ENCODE measurements at places on chromosomes 3 and 15.

GRCh38 chr15:58040150-58040549, 25.4 kb downstream of the ALDH1A2 start:
- no peak for DNase-seq

DNA sequence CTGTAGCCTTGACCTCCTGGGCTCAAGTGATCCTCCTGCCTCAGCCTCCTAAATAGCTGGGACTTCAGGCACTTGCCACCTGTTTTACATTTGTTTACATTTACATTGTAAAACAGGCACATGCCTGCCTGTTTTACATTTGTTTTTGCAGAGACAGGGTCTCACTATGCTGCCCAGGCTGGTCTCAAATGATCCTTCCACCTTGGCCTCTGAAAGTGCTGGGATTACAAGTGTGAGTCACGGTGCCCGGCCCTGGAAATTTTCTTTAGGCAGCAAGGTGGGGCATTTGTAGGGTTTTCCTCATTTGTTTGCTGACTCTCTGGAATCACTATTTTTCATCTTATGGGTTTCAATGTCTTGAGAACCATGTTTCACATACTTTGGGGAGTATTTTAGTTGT, 25.0 kb downstream of the PIF1 start:
- DNase-seq, result no peak

GRCh38 chr15:56672721-56673120, 60.6 kb downstream of the ZNF280D start:
- no peak for DNase-seq

DNA sequence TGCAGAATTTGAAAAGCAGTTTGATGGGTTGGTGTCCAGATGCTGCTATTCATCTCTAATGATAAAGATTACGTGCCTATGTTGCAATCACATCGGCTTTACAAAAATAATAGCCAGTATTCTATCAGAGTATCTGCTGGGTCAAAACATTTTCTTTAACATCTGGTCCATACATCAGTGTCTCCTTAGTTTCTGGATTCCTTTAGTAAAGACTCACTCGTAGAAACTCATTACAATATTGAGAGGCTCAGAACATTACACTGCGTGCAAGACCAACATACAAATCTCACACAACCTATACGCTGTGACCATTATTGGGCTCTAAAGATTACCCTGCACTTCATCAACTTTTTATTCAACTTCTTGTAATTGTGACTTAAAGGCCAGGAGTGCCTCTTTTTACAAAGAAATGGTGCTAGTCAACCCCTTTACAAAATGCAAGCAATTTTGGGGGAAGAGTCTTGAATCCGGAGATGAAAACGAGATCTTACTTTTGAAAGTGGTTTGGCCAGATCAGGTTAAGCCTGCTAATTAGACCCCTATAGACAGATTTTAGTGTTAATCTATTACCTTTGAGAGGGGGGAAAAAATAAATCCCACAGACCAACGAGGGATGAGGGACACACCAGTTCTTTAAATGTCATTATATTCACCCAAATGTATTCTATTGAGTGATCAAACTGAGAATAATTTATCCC, 2.9 kb downstream of the TRA2B start:
- DNase-seq, result no peak

DNA sequence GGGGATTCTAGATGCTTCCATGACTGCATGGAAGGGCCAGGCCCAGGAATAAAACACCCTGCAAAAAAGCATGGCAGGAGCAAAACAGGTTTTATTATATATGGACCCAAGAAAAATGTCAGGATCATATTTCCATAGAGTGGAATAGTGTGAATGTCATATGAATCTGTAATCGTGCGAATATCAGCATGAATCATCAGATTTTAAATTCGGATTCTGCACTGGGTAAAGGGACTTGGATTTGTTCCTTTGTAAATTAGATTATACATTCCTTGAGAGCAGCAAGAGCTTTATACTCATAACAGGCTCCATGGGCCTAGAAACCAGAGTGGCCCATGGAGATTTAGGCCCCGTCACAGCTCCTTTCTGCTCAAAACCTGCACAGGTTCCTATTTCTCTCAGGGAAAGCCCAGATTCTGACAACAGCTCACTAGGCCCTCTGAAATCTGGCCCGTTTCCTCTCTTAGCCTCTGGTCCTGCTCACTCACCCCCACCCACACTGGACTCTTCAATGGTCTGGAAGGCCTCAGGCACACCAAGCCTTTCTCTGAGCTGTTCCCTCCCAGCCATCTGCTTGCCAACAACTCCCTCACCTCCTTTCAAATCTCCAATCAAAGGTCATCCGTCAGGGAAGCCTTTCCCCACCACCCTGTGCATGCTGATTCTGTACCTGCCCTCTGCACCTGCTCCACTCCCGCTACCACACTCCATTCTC, 76.0 kb downstream of the FEM1B start:
- no peak for DNase-seq

- no peak for DNase-seq
Measured at GRCh38 chr3:184290331-184290730, 8.7 kb upstream of the PSMD2 start.

DNA sequence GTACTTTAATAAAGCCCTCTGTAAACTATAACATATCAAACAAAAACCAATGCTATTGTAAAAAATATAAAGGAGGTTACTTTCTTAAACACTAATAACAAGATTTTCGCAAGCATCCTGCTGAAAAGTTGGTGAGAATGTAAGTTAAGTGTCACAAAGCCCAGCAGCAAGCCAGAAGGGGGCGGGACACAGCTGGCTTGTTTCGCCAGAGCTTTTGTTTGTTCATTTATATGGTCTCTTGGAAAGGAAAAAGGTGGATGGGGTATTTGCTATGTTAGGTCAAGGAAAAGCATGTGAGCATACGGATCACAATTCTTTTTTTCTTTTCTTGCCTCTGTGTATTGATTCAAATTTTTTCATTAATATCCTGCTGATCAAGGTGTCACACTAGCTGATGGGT, 59.9 kb downstream of the HACD2 start:
- no peak for DNase-seq

DNA sequence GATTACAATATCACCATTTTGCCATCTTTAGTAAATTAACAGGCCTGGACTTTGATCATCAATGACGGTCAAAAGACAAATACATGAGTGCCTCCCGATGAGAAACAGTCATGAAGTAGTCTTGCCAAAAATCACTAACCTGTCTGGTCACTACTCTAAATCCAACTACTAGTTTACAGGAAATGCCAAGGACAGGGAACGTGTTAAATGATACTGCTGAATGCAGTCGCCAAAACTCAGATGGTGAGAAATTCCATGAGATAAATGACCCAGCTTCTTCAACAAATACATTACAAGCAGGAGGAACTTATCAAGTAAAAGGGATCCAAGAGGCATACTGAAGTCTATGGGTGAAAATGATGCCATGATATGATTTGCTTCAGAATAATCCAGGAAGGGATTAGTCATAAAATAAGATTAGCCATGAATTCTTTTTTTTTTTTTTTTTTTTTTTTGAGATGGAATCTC, 35.8 kb upstream of the ATP13A3 start:
- DNase-seq, result no peak

DNA sequence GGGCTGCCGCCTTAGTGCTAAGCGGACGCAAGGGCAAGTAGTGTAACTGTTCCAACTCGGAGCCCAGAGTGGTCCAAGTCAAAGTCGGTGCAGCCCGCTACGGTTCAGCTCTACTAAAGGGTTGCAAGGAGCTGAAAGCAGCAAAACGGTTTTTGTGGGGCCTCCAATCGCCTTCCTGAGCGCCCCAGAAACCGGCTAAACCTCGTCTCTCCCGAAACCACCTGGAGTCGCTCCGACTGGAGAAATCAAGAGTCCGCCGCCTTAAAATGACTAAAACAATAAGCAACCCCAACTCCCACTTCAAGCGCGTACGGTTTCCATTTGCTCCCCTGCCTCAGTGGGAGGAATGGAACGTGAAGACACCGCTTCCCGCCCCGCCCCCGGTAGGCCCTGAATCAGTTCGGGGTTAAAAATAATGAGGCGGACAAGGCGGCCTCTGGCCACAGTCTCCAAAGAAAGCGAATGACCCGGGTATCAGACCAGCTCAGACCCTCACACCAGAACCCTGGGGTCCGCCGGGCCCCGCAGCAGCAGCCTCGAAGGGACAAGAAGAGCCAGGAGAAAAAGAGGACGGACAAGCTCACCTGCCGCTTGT, 401 bp downstream of the SEC11A start:
- DNase-seq, result no peak

DNA sequence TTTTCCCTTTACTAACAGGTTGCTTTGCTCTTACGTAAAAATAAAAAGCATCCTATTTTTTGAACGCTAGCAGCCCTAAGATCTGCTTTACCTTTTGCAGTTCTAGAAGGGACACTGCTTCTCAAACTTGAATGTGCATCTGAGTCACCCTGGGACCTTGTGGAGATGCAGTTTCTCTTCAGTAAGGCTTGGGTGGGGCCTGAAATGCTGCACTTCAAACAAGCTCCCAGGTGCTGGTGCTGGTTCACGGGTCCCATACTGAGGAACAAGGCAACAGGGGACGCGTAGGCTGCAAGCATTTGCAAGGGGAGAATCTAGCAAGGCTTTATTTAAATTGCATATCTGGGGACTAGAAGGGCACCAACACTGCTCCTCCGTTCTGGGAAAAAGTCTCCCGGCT, 30.0 kb downstream of the MB21D2 start:
- DNase-seq, result no peak

- no peak for DNase-seq
Measured at GRCh38 chr3:160400702-160401150, 1.3 kb downstream of the SMC4 start.

DNA sequence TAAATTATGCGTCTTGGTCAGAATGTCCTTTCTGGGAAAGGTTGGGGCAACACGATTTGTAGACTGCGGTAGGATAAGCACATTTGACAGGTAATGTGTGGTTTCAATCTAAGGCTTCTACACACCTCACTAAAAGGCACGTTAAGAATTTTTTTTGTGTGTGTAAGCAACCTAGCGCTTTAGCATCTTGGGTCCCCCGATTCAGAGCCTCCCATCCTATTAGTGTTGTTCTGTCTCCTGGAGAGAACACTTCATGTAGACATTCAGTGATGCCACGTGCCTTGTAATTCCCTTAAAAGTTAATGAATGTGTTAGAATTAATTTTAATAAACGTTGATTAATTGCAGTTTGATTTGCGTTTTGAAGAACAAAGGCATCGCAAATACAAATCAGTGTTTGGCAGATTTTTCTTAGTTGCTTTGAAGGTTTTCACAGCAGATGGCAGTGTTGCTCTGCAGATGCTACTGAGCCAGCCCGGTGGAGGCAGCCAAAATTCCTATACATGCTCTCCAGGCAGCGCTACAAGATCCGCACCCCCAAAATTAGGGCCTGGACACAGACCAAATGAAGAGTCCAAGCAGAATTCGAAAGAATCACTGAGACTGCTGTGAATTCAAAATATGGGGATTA, 63.5 kb downstream of the OTOL1 start:
- no peak for DNase-seq

- no peak for DNase-seq
Measured at GRCh38 chr3:60096403-60096802, 1046.6 kb upstream of the CFAP20DC start.

- DNase-seq, result no peak
Measured at GRCh38 chr3:14320219-14320618, 82.2 kb upstream of the SLC6A6 start.

- no peak for DNase-seq
Measured at GRCh38 chr15:32866454-32867312, 148.9 kb downstream of the GREM1 start.

- no peak for DNase-seq
Measured at GRCh38 chr3:184485241-184485640, 76.3 kb upstream of the EPHB3 start.

DNA sequence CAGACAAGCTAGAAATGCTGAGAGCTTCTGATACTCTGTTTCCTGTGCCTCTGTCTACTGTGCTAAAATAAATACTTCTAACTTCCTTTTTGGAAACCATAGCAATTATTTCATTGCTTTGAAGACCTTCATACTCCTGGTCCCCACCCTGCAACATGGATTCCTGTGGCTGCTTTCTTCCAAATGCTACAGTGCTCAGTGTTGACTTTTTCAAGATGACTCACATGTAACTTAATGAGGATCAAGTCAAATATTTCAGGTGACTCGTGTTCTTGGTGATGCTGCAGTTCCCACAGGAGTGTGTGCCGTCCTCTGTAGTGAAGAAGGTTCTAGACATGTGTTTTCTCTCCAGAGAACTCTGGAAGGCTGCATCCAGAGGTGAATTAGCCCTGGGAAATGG, 288.6 kb downstream of the CLSTN2 start:
- DNase-seq, result no peak

- no peak for DNase-seq
Measured at GRCh38 chr3:17243621-17244020, 358.9 kb downstream of the PLCL2 start.

GRCh38 chr3:12869035-12869621, 27.8 kb upstream of the RPL32 start:
- no peak for DNase-seq

GRCh38 chr3:163547014-163547685, 1531.1 kb downstream of the SI start:
- DNase-seq, result no peak

- DNase-seq, result no peak
Measured at GRCh38 chr3:64871834-64872249, 184.0 kb upstream of the ADAMTS9 start.

DNA sequence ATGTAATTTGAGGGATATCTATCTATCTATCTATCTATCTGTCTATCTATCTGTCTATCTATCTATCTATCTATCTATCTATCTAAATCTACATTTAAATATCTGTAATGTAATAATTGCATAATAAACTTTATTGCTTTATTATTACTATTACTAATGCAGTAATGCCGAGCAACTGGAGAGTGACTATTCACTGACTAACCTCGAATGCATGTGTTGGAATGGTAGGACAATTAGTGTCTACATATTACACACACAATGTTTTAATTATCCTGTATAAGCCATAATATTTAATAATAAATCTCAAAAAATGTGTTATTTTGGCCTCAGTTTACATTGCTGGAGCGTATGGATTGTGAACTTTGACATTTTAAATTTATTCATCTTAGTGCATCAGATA, 25.2 kb upstream of the CNTN3 start:
- no peak for DNase-seq

- no peak for DNase-seq
Measured at GRCh38 chr3:33900809-33901505, 102.5 kb downstream of the PDCD6IP start.

GRCh38 chr15:95994418-95994817, 336.1 kb upstream of the NR2F2 start:
- no peak for DNase-seq

GRCh38 chr3:102346897-102347296, 87.9 kb upstream of the ZPLD1 start:
- DNase-seq, result no peak

DNA sequence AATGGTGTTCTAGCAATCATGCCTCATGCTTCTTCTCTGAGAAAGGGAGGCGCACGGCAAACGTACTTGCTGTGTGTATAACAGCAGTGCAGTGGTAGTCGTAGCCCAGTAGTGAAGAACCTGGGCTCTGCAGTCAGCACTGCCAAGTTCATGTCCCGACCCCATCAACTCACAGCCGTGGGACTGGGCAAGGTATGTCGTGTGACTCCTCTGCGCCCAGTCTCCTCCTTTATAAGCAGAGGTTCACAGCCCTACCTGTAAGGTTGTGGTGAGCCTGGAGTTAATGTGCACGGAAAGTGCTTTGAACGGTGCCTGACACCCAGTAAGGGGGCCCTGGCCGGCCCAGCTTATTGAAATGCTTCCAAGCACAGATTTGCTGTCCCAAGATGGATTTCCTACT, 26.6 kb downstream of the EHD4 start:
- DNase-seq, result no peak

GRCh38 chr3:174101244-174101643, 703.7 kb downstream of the NLGN1 start:
- DNase-seq, result no peak

GRCh38 chr3:156811089-156811862, 14.9 kb upstream of the LEKR1 start:
- DNase-seq, result no peak

GRCh38 chr15:72838311-72838731, 54.8 kb upstream of the ADPGK start:
- no peak for DNase-seq
